ENCODE measurements at places on chromosomes 1 and 21.
A peak's percentile ranks its signal among the peaks of the same experiment; 100 is the strongest.

DNA sequence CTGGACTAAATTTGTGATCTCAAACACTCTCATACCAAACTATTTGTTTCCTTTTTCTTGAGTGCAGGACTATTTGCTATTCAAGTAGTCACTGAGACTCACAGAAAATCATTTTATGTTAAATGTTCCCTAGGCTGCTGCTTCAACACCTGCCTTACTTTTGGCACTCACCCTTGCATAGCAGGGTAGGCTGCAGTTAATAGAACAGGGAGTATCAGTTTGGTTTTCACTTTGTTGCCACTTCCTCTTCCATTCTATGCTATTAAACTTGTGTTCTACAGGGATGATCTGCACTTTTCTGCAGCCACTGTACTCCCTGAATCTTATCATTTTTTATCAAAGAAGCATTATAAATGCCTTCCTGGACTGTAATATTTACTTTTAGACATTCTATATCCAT, 148.7 kb upstream of the PRMT6 start:
- DNase-seq, result no peak

GRCh38 chr1:11204396-11205190, 15.4 kb downstream of the ANGPTL7 start:
- no peak for DNase-seq

DNA sequence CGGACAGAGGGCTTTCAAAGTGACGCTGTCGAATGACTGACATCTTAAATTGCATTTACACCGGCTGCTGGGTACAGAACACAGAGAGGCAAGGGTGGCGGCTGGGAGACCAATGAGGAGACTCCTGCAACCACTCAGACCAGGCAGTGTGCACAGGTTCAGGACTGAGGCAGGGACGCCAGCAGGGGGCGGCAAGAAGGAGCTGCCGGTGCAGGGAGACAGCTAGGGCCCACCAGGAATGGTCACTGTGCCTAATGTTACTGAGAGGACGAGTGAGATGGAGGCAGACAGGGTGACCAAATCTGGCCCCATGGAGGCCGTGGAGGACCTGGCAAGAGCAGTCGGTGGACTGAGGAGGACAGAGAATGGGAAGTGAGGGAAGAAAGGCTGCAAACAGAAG, 23.5 kb downstream of the GLIS1 start:
- DNase-seq, result peak; percentile 58

GRCh38 chr21:38773099-38774061, 32.3 kb upstream of the ETS2 start:
- DNase-seq, result no peak

GRCh38 chr1:9861360-9861759, 37.6 kb upstream of the CLSTN1 start:
- no peak for DNase-seq

DNA sequence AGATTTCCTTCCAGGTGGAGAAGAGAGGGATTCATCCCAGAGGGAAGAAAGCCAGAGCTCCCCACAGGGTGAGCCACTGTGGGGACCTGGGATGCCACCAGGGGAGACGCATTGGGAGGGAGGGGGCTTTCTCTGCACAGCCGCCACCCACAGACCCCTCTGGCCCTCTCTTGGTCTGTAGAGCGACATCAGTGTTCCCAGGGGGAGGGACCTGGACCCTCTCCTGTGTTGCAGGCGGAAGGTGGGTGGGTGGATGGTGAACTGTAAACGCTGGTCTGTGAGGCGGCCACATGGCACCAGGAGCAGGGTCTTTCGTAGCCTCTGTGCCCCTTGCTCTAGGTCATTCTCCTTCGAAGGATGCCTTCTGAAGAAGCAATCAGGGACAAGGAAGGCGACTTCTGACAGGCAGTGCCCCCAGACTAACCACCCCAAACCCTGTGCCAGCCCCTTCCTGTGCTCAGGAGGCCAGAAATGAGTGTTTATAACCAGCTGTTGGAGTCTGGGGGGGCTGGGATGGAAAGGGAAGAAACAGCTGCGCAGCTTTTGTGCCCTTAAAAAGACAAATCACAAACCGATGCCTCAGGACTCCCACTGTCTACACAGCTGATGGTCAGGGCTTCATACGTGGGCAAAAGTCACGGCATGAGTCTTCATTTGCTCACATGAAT, 121.4 kb upstream of the ZBTB40 start:
- DNase-seq, result peak; percentile 59

- DNase-seq, result no peak
Measured at GRCh38 chr1:66302815-66303214, 231.1 kb upstream of the SGIP1 start.

GRCh38 chr1:41101950-41102607, 80.6 kb upstream of the SLFNL1 start:
- no peak for DNase-seq

GRCh38 chr1:203268901-203269653, 36.2 kb upstream of the BTG2 start:
- DNase-seq, result peak; percentile 96

- peak; percentile 42 for DNase-seq
Measured at GRCh38 chr1:231315887-231316286, 21.8 kb downstream of the EXOC8 start.

GRCh38 chr1:231634323-231635013, 7.9 kb downstream of the DISC1 start:
- no peak for DNase-seq

DNA sequence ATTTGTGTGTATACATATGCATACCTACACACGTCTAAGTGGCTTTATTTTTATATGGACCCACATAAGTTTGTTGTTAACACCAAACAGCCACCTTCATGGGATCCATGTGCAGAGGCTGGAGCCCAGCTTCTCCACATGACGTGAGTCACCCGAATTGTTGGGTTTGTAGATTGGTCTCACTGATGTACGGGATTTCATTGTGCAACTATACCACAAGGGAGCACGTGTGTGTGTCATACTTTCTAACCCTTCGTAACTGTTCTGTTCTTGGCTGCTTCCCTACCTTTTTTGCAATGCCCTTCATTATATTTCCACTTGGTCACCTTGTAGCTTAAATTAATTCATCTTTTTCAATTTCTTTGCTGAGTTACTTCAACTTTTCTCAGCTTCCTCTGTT, 21.0 kb downstream of the SPRTN start:
- DNase-seq, result no peak

GRCh38 chr1:228035844-228036243, 29.0 kb downstream of the WNT3A start:
- no peak for DNase-seq

DNA sequence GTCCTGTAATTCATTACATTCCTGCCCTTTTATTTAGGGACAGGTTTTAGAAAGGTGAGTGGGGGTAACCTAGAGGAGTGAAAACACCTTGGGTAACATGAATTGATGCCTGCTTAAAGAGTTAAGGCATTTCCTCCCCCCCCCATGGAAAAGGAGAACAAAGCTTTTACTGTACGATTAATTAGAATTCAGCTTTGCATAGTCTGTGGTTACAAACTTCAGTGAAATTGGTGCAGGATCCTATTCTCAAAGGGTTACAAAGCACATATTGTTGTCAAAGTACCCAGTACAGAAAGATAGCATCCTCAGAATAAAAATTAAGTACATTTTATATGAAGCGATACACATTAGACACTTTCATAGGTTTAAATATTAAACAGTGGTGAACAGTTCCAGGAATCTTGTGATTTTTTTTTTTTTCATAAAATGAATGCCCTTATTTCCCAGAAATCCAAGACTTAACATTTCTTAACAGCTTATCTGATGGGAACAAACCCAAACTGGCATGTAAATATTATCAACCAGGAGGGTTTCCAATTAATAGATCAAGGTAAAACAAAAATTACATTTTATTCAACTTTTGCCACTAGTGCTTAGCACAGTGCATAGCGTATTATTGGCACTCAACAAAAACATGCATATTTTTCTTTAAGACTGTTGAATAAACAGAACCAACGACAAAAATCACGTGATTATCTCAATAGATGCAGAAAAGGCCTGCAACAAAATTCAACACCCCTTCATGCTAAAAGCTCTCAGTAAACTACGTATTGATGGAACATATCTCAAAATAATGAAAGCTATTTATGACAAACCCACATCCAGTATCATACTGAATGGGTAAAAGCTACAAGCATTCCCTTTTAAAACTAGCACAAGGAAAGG, 172.7 kb downstream of the PDE4B start:
- DNase-seq, result peak; percentile 18

GRCh38 chr1:117180147-117180967, 30.4 kb downstream of the VTCN1 start:
- peak; percentile 64 for DNase-seq

DNA sequence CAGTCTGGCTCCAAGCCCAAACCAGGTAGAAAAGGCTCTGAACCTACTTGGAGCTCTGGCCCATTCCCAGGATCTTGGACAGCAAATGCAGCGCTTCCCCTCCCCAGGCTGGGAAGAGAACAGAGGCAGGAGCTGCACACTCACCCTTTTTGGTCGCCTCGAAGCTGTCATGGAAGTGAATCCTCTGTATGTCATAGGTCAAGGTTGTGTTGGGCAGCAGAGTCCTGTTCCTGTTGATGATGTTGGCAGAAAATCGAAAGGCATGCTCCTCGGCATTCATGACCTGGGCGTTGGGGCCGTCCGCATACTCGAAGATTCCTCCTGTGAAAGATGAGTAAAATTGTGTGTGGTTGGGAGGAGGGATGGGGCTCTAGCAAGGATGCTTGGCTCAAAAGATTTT, 143.5 kb downstream of the GRIK3 start:
- no peak for DNase-seq

GRCh38 chr1:94836891-94837290, 16.7 kb downstream of the SLC44A3 start:
- no peak for DNase-seq

GRCh38 chr1:225426395-225427234, 1.2 kb downstream of the LBR start:
- peak; percentile 36 for DNase-seq

DNA sequence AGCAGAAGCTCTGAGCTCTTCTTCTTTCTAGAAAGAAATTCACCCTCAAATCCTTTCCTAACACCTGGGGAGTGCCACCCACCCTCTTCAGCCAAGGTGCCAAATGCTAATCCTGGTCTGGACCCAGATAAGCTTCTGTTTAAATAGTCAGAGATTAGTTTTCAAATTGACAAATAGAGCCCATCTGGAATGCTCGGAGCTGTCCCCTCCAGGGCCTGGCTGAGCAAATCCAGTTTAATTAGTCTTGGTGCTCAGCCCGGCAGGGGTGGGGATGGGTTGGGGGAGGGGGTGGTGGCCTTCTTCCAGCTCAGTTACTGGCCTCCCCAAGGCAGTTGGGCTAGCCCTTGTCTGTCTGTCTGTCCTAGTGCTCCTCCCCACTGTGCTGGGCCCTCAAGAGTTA, 269.5 kb downstream of the GRIK3 start:
- DNase-seq, result no peak

- DNase-seq, result no peak
Measured at GRCh38 chr1:229590119-229590518, 31.6 kb upstream of the ABCB10 start.

- no peak for DNase-seq
Measured at GRCh38 chr1:166977951-166978350, 2.6 kb upstream of the ILDR2 start.
